ENCODE measurements at places on chromosomes 4 and X.

DNA sequence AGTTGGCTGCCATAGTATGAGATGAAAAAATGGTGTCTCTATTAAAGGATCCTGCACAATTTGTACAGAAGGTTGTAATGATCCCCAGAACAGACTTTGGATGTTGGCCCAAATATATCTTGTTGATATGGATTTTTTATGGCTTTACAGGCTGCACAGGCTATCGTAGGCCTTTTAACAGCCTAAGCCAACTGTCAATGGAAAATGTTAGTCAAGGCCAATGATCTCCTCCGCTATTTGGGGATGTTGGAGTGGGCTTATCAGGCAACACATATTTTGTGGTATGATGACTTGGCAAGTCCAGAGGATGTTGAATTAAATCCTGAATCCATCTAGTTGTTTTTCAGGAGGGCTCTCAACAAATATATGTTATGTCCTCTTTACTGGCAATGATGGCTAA lies 42.1 kb downstream of the ZCCHC13 start:
- no peak for DNase-seq

- DNase-seq, result no peak
These were observed 67.2 kb upstream of the HOPX start for GRCh38 chr4:56748271-56748670.

DNA sequence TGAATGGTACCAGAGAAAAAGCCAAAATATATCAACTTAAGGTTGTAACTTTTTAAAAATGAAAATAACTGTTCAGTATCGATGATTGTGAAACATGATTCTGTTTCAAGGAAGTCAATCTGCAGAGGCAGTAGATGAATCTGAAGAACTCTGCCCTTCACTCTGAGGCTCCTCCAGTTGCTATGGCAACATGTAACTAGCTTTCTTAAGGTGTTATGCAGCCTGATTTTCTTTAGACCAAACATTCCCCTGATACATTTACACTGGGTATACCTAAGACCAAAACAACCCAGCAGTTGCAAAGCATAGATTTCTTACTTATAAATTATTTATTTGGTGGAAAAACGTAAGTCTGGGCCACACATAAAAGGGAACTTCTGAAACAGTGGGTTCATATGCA lies 133.6 kb upstream of the RASGEF1B start:
- DNase-seq, result no peak

GRCh38 chr4:55117511-55117910 lies 7.9 kb downstream of the KDR start:
- DNase-seq, result no peak

GRCh38 chr4:126778348-126778747 lies 854.4 kb upstream of the INTU start:
- no peak for DNase-seq

DNA sequence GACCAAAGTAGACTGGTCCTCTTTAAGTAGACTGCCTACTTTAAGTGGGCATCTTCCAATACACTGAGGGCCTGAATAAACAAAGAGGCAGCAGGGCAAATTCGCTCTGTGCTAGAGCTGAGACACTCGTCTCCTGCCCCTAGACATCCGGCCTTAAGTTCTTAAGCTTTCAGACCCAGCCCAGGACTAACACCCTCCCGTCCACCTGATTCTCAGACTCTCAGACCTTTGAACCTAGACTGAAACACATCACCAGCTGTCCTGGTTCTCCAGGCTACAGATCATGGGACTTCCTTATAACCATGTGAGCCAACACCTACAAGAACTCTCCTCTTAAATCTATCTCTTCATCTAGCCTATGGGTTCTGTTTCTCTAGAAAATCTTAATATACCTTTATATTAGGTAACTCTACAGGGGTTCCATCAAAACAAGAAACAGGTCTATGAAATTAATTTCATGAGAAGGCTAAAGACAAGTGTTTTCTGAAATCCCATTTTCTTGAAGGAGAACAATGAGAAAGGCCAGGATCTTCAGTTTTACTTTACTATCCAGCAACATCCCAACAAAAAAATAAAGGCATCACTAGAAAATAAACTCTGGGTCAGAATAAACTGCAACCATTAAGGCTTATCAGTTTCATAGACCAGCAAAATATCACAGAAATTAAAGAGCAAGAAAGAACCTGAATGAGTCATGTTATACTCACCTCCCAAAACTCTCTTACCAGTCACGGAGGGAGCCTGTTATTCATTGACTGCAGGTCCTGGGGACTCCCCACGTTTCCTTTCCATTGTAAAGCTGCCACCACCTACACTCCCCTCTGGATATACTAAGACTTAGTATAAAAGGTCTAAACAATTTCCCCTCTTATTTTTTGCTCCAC lies 14.8 kb downstream of the ADGRA3 start:
- DNase-seq, result no peak

DNA sequence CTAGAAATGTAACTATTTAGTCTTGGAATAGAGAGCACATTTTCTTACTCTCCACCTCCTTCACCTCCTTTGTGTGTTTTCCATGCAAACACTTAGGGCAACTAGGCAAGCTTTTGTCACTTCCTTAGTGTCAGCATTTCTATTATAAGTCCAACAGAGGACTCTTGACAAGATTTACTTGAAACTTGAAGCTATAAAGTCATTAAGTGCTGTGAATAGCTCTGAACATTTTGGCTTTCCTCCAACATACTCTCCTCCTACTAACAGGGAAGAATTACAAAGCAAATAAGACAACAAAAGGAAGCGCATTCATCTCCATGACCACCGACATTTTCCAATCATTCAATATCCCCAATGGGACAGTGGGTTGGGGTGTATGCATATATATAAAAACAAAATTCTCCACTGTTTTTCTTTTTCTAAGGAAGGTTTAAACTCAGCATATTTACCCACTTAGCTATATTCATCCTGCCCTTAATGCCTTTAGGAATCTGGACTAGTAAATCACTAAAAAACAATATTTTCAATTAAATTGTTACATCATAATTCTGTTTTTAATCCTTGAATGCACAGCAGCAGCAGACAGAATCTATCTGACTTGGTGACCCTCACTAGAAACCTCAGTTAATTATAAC lies 264.6 kb downstream of the SNCA start:
- DNase-seq, result no peak

GRCh38 chrX:41823402-41823801 lies 99.4 kb downstream of the GPR82 start:
- no peak for DNase-seq

- no peak for DNase-seq
These were observed 113.6 kb downstream of the RASGEF1B start for GRCh38 chr4:81358154-81358553.

- DNase-seq, result no peak
These were observed 63.1 kb upstream of the GPR78 start for GRCh38 chr4:8516996-8517550.

DNA sequence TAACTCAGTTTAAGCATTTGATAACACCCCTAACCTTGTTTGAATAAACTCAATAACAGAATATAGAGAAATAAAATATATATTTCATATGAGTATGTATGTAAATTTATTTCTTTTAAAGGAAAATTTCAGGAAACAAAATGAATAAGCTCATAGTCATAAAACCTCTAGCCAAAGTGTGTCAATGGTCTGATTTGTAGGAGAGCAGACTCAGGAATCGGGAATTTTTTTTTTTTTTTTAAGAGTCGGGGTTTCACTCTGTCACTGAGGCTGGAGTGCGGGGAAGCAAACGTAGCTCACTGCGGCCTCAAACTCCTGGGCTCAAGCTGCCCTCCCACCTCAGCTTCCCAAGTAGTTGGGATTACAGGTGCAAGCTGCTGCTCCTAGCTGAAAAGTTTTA lies 2.4 kb downstream of the PKD2 start:
- DNase-seq, result no peak

DNA sequence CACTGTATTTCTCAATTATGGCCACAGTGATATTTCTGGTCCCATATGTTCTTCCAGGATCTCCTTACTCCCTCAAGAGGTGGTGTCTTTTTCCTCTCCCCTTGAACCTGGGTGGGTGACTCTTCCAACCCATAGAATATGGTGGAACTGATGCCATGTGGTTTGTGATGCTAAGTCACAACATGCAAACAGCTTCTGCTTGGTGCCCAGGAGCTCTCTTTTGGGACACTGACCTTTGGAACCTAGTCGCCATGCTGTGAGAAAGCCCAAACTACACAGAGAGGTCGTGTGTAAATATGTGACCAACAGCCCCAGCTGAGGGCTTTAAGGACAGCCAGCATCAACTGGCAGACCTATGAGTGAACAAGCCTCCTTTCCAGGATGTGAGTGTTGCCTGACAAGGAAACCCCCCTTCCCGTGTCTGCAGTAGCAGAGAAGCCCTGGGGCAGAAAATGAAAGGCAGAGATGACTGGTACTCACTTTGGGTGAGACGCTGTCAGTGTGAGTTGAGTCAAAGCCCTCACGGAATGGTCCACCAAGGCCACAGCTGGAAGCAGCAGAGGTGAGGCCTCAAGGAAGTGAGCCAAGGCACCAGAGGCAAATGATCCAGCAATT lies 223.4 kb downstream of the BCOR start:
- no peak for DNase-seq

- DNase-seq, result no peak
These were observed 26.3 kb downstream of the POLA1 start for GRCh38 chrX:24720036-24720435.

DNA sequence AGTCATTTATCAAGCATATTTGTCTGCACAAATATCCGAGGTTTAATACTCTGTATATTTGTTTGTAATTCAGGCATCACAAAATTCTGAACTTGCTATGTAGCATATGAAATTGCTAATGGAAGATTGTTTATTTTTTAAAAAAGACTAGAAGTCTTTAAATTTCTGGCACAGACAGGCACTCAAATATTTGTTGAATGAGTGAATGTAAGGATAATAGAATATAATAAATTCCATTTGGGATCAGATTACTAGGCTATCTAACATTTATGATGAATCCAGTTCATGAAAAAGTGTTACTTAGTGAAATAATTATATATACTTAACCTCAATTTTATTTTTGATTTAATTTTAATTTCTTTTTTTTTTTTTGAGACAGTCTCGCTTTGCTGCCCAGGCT lies 30.4 kb upstream of the TEC start:
- no peak for DNase-seq

- no peak for DNase-seq
These were observed 63.2 kb downstream of the ANAPC10 start for GRCh38 chr4:145034727-145035211.

DNA sequence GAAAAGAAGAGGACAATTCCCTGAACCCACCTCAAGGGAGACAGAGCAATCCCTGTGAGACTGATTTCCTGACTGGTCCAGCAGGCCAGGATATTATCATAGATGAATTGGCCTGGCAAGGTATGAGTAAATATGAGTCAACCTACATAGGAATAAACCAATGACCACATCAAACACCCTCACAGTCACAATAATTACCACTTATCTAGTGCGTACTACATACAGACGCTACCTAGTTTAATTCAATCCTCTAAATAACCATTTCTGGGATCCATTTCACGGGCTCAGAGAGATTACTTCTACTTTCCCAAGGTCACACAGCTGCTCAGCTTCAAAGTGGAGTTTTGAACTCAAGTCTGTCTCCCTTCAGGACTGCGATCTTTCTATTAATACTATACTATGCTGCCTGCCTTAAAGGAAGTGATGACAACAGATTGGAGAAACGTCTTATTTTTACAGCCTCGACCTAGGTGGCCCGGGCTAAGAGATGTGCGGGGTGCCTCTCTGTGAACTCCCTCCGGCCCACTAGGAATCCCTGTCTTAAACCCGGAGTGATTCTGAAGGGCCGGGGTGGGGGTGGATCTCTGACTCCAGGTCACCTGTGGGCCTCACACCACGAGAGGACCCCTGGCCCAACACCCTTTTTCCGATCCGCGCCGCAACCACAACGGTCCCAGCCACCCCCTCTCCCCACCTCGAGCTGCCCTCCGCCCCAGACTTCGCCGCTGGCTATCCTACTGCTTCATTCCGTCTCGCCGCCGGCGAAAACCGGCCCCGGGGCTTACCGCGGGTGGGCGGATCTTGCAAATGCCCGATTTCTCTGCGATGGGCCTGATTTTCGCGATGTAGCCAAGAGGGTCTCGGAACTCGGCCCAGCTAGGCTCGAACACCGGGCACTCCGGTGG lies 800 bp downstream of the KDM5C start:
- DNase-seq, result no peak

DNA sequence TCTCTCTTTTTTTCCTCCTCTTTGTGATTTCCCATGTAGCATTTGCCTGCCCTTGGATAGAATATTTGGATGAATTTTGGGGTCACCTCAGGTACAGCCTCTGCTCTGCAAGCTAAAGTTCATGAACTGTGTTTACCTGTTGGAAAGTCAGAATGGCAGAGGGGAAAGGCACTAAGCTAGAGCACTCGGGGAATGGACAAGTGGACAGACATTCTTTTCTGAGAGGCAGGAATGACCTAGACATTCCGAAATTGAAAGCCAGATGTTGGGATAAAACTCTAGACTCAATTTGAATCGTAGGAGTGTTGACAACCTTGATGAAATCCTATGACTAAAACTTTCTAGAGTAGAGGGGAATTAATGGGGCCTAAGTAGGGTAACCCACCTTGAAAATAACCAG lies 56.1 kb downstream of the LUZP4 start:
- no peak for DNase-seq

DNA sequence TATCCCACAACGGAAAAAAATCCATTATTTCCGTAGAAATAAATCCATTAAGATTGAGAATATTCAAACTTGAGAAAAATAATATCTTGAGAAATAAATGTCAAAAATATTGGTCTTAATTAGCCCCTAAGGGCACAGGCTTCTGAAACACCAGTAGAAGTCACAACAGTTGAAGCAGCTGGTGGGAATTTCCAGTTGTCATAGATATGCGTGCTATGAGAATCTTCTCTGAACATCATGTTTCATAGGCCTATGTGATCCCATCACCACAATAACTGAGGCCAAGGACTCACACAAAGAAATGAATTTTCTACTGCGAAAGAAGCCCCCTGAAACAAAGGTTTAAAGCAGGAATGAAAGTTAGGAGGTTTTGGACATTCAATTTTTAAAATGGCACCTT lies 292.0 kb downstream of the DTHD1 start:
- DNase-seq, result no peak

GRCh38 chr4:40750461-40751258 lies 905 bp downstream of the NSUN7 start:
- DNase-seq, result no peak

DNA sequence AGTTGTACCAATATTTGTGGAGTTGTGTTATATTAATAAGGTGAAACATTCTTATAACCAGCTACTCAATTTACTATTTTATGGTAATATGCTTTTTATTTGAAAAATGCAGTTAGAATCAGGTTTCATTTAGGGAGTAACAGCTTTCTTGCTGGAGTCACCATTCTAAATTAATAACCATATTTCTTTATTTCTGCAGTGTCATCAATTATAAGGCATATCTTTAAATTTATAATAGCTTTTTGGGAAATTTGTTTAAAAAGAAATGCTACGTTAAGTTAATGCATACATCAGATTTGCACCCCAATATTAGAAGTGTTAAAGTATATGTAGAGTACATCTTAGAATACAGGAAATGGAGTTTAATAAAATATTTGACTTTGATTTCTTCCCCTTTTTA lies 18.9 kb downstream of the USP38 start:
- no peak for DNase-seq

- DNase-seq, result no peak
These were observed 185.7 kb upstream of the NRK start for GRCh38 chrX:105636667-105637066.

Measured in activated CD8-positive, alpha-beta memory T cell treated with anti-CD3 and anti-CD28 coated beads for 4 hours (primary cell).